GM04503 (cell line): ENCODE measurements at places on chromosomes 4 and X.
A peak's percentile ranks its signal among the peaks of the same experiment; 100 is the strongest.

DNA sequence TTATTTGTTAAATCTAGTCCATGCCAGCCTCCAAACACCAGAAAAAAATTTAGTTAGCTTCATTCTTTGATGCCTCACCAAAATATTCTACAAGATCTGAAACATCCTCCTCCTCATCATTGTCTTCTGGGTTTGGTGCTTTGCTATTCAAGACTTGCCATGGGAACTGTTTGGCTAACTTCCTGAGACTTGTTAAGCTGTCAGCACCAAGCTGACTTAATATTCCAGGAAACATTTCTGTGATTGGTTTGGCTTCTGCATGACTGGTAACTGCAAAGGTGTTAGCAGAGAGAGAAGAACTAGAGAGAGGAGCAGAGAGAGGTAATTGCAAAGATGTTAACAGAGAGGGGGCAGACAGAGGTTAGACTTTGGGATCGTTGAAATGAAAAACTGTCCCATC is 101.3 kb downstream of the PALLD start:
- peak; percentile 84 for DNase-seq

DNA sequence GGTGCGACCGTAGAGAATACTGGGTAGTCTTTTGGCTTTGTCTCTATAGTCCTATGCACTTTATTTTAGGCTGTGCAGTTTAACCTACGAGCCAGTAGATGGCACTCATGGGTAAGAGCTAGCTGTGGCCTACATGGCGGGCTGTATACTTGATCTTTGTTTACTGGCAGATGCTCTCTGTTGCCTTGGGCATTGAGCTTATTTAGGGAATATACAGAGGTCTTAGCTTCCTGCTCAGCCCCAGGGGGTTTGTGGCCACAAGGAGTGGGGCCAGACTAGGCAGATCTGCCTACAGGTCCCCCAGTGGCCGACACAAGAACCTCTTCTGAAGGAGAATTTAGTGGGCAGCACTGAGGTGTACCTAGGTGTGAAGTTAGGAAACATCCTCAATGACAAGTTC is 227.6 kb upstream of the HDX start:
- DNase-seq: peak; percentile 4

GRCh38 chrX:155662282-155662681 is 49.5 kb upstream of the TMLHE start:
- DNase-seq: no peak

GRCh38 chr4:153634738-153635353 is 49.2 kb upstream of the TLR2 start:
- DNase-seq: no peak

GRCh38 chrX:96182366-96182765 is 502.3 kb upstream of the DIAPH2 start:
- DNase-seq: no peak
